ENCODE measurements at places on chromosomes 3 and 15. TPM values are rescaled to one million over a fixed set of nuclear protein-coding genes. Genes with fewer than 3 reads are reported as not detected.

The SI gene
- not detected for total RNA-seq

The A4GNT gene
- not detected for total RNA-seq

The SMCO1 gene
- not detected for total RNA-seq

The PTH1R gene
- total RNA-seq, result 0.72 TPM

The SPESP1 gene
- not detected for total RNA-seq

The ISLR gene
- 0.21 TPM for total RNA-seq

All from A549 treated with AZD2906 at 1 μM for 4 hours (cell line).